ENCODE measurements at places on chromosomes 1 and 21. TPM values are rescaled to one million over a fixed set of nuclear protein-coding genes. Genes with fewer than 3 reads are reported as not detected.

The PRAMEF12 gene
- not detected for total RNA-seq

The RWDD3 gene
- total RNA-seq = 26.4 TPM

The SPRR3 gene
- 0.39 TPM for total RNA-seq

The RHD gene
- 3.0 TPM for total RNA-seq

The CHI3L2 gene
- total RNA-seq = 0.94 TPM

The C1QC gene
- 35.3 TPM for total RNA-seq

The NBPF12 gene
- 12.0 TPM for total RNA-seq

The F3 gene
- total RNA-seq = 71.5 TPM

The ADORA3 gene
- 11.1 TPM for total RNA-seq

The SPRR1B gene
- not detected for total RNA-seq

The DNM3 gene
- total RNA-seq = 93.9 TPM

GRCh38 chr1:192939440-192939839, 119.7 kb downstream of the UCHL5 start:
- H3K27me3 ChIP-seq = no peaks in the 10 kb centered on the region
- H3K36me3 ChIP-seq = no peaks in the 10 kb centered on the region
- DNase-seq = no peak
- no peak overlapping the region for H3K27ac ChIP-seq
- H3K4me3 ChIP-seq = no peak overlapping the region
- no peaks in the 10 kb centered on the region for H3K4me1 ChIP-seq

GRCh38 chr1:1137256-1138045, 21.6 kb upstream of the C1orf159 start:
- no peak for DNase-seq
- H3K36me3 ChIP-seq = peaks cover 2% of the 10 kb centered on the region
- no peak overlapping the region for H3K4me3 ChIP-seq
- peaks cover 26% of the 10 kb centered on the region for H3K4me1 ChIP-seq
- H3K27ac ChIP-seq = no peak overlapping the region

DNA sequence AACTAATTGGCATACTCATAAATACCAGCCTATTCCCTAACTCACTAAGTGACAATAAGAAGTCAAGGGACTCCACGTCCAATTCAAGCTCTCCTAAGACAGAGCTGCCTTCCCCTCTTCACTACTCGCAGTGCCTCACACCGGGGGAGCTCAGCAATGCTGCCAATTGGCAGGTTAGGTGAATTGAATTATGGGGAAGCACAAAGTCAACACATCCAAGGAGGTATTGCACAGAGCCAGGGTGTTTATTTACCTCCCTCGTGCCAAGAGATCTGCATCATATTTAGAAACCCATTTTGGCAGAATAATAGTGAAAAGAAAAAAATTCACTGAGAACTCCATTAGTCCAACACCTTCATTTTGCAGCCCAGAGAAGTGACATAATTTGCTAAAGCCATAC, 20.4 kb upstream of the TNR start:
- no peaks in the 10 kb centered on the region for H3K27me3 ChIP-seq
- no peaks in the 10 kb centered on the region for H3K36me3 ChIP-seq
- H3K4me1 ChIP-seq = no peaks in the 10 kb centered on the region

DNA sequence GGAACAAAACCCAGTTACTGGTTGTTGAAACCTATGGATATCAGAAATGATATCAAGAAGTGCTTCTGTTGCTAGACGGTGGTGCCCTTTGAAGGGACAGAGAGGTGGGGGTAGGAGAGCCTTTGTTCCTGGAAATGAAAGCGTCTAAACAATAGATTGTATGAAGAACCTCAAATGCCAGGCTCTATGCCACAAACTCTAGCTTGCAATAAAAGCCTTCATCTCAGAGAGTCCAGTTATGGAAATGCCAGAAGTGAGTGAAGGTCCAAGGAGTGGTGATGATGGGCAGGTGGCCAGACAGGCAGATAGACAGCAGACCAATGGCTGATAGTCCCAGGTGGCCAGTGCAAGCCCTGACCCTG, 414.1 kb upstream of the PROX1 start:
- H3K4me3 ChIP-seq = no peak overlapping the region
- H3K27me3 ChIP-seq = no peaks in the 10 kb centered on the region
- H3K36me3 ChIP-seq = no peaks in the 10 kb centered on the region
- no peak overlapping the region for H3K27ac ChIP-seq
- DNase-seq = no peak

- H3K4me1 ChIP-seq = peaks cover 85% of the 10 kb centered on the region
- no peaks in the 10 kb centered on the region for H3K27me3 ChIP-seq
- no peak overlapping the region for H3K27ac ChIP-seq
- peaks cover 21% of the 10 kb centered on the region for H3K36me3 ChIP-seq
- no peak overlapping the region for H3K4me3 ChIP-seq
Measured at GRCh38 chr1:30904962-30905335, 3.6 kb downstream of the SDC3 start.

- peak overlapping the region; percentile 86 for H3K4me3 ChIP-seq
- peaks cover 20% of the 10 kb centered on the region for H3K4me1 ChIP-seq
- H3K36me3 ChIP-seq = peaks cover 23% of the 10 kb centered on the region
- no peaks in the 10 kb centered on the region for H3K27me3 ChIP-seq
Measured at GRCh38 chr1:11680270-11681070, 478 bp downstream of the MAD2L2 start.

GRCh38 chr1:63929106-63929478, 155.3 kb downstream of the ROR1 start:
- no peaks in the 10 kb centered on the region for H3K4me1 ChIP-seq
- no peaks in the 10 kb centered on the region for H3K36me3 ChIP-seq
- H3K27ac ChIP-seq = no peak overlapping the region
- H3K27me3 ChIP-seq = no peaks in the 10 kb centered on the region

GRCh38 chr1:178651742-178652141, 73.3 kb upstream of the RALGPS2 start:
- H3K27ac ChIP-seq = peak overlapping the region; percentile 73
- H3K4me1 ChIP-seq = peaks cover 9% of the 10 kb centered on the region
- no peaks in the 10 kb centered on the region for H3K36me3 ChIP-seq
- peak; percentile 18 for DNase-seq

DNA sequence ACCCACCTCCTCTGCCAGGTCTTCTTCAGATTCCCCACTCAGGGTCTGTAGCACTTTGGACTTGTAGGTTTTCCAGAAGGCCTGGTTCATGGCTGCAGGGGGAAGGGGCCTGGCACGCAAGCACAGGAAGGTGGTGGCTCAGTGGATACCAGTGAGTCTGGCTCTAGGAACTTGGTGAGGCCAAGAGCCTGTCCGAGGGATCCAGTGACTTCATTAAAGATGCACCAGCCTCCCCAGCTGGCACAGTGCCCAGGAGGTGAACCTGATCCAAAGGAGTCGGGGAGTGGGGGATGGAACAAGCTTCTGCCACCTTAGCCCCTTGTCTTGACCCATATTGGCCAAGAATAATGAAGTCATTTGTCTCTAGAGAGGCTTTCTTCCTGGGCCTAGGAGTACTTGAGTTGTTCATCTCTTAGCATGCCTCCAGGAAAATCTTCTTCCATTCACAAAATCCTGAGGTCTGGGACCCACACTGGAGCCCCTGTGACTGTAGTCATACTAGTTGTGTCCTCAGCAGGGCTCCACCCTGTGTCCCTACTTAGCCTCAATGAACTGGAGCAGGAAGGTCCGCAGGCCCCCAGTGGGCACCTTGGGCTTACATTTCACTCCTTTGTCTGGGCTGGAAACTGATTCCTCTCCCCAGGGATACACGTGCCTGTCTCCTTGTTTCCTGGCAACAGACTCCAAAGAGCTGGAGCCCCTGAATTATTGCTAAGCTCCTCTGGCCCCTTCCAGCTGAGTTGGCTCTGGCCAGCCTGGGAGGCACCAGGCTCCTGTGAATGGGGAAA, at the start of gene C1orf232:
Gene C1orf232, minus strand, starts transcription at position 554 of the 788 bp plus-strand sequence. Its CDS starts 464 bp downstream, at position 90.
- DNase-seq = no peak
- peak within 1 kb of the TSS; percentile 80 for H3K4me3 ChIP-seq
- H3K27ac ChIP-seq = peak within 1 kb of the TSS; percentile 71
- peaks cover 47% of the 10 kb centered on the region for H3K4me1 ChIP-seq

GRCh38 chr1:63874278-63874880, 100.6 kb downstream of the ROR1 start:
- no peaks in the 10 kb centered on the region for H3K36me3 ChIP-seq
- H3K27me3 ChIP-seq = no peaks in the 10 kb centered on the region
- no peaks in the 10 kb centered on the region for H3K4me1 ChIP-seq
- no peak overlapping the region for H3K4me3 ChIP-seq
- no peak for DNase-seq

DNA sequence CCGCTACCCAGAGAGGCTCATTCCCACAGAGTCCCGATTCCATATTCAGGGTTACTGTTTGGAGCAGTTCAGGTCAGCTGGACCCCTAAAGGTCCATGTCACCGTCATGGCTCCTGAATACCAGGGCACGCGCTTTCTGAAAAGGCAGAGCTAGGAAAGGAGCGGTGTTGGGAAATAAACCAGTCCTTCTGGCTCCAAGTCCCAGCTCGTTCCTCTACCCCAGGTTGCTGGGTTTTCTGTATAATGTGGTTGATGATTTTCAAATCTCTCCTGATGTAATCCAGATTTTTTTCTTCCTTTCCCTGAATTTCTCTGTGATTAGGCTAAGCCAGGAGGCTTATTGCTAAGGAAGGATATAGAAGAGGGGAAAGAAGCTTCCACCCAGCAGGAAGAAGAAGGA, 14.0 kb upstream of the PKP1 start:
- peaks cover 2% of the 10 kb centered on the region for H3K27me3 ChIP-seq
- H3K4me1 ChIP-seq = peaks cover 9% of the 10 kb centered on the region
- H3K36me3 ChIP-seq = no peaks in the 10 kb centered on the region
- no peak overlapping the region for H3K4me3 ChIP-seq

DNA sequence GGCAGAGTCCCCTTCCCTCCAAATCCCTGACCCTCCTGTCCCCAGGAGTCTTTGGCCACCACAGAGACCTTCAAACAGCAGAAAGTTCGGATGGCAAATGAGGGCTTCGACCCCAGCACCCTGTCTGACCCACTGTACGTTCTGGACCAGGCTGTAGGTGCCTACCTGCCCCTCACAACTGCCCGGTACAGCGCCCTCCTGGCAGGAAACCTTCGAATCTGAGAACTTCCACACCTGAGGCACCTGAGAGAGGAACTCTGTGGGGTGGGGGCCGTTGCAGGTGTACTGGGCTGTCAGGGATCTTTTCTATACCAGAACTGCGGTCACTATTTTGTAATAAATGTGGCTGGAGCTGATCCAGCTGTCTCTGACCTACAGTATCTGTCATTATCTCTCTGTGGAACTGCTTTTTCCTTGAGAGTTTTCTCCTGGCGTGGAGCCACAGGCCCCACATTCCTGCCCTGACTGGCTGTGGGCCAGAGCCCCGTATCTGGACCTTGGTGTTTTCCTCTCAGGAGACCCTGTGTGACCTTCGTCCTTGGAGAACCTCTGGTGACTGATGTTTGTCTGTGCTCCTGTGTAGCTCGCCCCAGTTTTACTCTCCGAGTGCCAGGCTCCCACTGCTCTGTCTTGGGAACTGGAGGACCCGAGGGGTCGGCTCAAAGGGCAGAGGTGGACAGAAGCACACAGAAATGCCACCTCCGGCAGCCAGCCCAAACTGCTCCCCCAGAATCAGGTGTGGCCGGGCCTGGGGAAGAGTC, 4.8 kb downstream of the SLC27A3 start:
- H3K27me3 ChIP-seq = no peaks in the 10 kb centered on the region
- peaks cover 35% of the 10 kb centered on the region for H3K4me1 ChIP-seq
- H3K36me3 ChIP-seq = peaks cover 23% of the 10 kb centered on the region
- H3K27ac ChIP-seq = no peak overlapping the region

GRCh38 chr1:39905172-39905571, 3.5 kb upstream of the MYCL start:
- no peaks in the 10 kb centered on the region for H3K36me3 ChIP-seq
- peaks cover 16% of the 10 kb centered on the region for H3K4me1 ChIP-seq
- no peak overlapping the region for H3K27ac ChIP-seq
- H3K4me3 ChIP-seq = no peak overlapping the region
- no peak for DNase-seq

GRCh38 chr1:18927654-18928272, 25.4 kb upstream of the ALDH4A1 start:
- H3K27ac ChIP-seq = no peak overlapping the region
- DNase-seq = no peak
- no peaks in the 10 kb centered on the region for H3K27me3 ChIP-seq
- H3K4me3 ChIP-seq = no peak overlapping the region
- peaks cover 79% of the 10 kb centered on the region for H3K4me1 ChIP-seq

DNA sequence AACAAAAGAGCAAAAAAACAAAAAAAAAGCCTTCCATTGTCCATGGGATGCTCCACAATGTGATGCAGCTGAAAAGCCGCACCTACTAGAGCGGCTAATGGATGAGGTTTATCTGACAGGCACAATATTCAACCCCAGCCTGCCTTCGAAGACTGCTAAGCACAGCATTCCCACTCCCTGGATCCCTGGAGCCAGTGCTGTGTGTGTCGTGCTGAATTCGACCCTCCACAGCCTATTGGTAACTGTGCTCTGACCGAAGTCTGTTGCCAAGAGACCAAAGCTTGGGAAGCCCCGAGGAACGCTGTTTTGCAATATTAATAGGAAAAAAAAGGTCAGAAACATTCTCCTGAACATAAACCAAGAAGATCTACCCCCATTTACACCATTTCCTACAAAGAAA, 57.2 kb upstream of the PUM1 start:
- no peak for DNase-seq
- no peak overlapping the region for H3K4me3 ChIP-seq
- H3K27me3 ChIP-seq = no peaks in the 10 kb centered on the region
- no peak overlapping the region for H3K27ac ChIP-seq
- peaks cover 3% of the 10 kb centered on the region for H3K4me1 ChIP-seq
- H3K36me3 ChIP-seq = no peaks in the 10 kb centered on the region

DNA sequence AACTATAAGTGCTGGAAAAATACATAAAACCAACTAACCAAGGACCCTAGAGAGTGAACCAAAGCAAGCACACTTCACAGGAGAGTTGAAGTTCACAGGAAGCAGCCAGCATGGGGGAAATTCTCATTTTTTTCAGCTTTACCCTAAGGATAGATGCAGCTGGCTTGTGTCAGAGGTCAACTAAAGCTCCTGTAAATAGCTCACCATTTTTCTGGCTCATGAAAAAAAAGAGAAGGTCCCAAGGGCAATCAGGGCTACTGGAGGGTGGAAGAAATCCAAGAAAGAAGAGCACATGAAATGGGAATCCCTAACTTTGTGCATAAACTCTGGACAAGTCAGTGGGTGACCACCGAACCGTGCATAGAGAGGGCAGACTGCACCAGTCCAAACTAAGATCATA, 58.3 kb downstream of the KCNJ15 start:
- H3K27me3 ChIP-seq = no peaks in the 10 kb centered on the region
- H3K27ac ChIP-seq = no peak overlapping the region
- no peaks in the 10 kb centered on the region for H3K36me3 ChIP-seq
- H3K4me3 ChIP-seq = no peak overlapping the region

GRCh38 chr1:36790191-36790590, 244.1 kb downstream of the GRIK3 start:
- no peaks in the 10 kb centered on the region for H3K27me3 ChIP-seq
- H3K4me1 ChIP-seq = peaks cover 27% of the 10 kb centered on the region
- no peak overlapping the region for H3K27ac ChIP-seq
- H3K4me3 ChIP-seq = no peak overlapping the region

GRCh38 chr1:56310945-56311344, 268.4 kb downstream of the PLPP3 start:
- H3K36me3 ChIP-seq = no peaks in the 10 kb centered on the region
- no peak for DNase-seq
- H3K4me3 ChIP-seq = no peak overlapping the region
- H3K27me3 ChIP-seq = no peaks in the 10 kb centered on the region
- no peaks in the 10 kb centered on the region for H3K4me1 ChIP-seq

- H3K36me3 ChIP-seq = no peaks in the 10 kb centered on the region
- H3K27ac ChIP-seq = no peak overlapping the region
- H3K27me3 ChIP-seq = no peaks in the 10 kb centered on the region
Measured at GRCh38 chr21:45192332-45192731, 95.4 kb downstream of the POFUT2 start.
